ENCODE measurements at places on chromosomes 16 and 17. TPM values are rescaled to one million over a fixed set of nuclear protein-coding genes. Genes with fewer than 3 reads are reported as not detected.

- peak; percentile 52 for DNase-seq
These were observed 78.8 kb upstream of the CRHR1 start for GRCh38 chr17:45705123-45706009.

GRCh38 chr16:12449374-12449773, 354.3 kb downstream of the CPPED1 start:
- no peak for DNase-seq

- DNase-seq: no peak
These were observed 96.2 kb downstream of the TMEM132E start for GRCh38 chr17:34675605-34676004.

The KRT222 gene
- 0.07 TPM for total RNA-seq

The C16orf86 gene
- total RNA-seq: 0.81 TPM

The UBE2Z gene
- total RNA-seq: 61.8 TPM
